ENCODE measurements at places on chromosomes 16 and 17.

- DNase-seq: no peak
- H3K4me1 ChIP-seq: peaks cover 7% of the 10 kb centered on the region
- H3K27me3 ChIP-seq: no peaks in the 10 kb centered on the region
- no peak overlapping the region for H3K27ac ChIP-seq
- no peak overlapping the region for H3K4me3 ChIP-seq
- peaks cover 32% of the 10 kb centered on the region for H3K36me3 ChIP-seq
Measured at GRCh38 chr17:67090341-67090740, 46.0 kb downstream of the CACNG1 start.

DNA sequence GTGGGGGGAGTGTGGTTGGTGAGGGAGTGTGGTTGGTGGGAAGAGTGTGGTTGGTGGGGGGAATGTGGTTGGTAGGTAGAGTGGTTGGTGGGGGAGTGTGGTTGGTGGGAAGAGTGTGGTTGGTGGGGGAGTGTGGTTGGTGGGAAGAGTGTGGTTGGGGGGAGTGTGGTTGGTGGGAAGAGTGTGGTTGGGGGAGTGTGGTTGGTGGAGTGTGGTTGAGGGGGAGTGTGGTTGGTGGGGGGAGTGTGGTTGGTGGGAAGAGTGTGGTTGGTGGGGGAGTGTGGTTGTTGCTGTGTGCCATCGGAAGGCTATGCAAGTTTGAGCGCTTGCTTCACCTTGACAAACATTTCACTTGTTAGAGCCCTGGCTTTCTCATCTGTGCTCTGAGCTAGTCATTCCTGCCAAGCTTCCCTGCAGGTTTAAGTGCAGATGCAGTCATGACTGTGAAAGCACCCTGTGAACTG, 20.1 kb downstream of the MINK1 start:
- H3K36me3 ChIP-seq: peaks cover 19% of the 10 kb centered on the region
- H3K4me1 ChIP-seq: peaks cover 28% of the 10 kb centered on the region
- H3K27me3 ChIP-seq: no peaks in the 10 kb centered on the region
- H3K4me3 ChIP-seq: no peak overlapping the region
- DNase-seq: no peak

DNA sequence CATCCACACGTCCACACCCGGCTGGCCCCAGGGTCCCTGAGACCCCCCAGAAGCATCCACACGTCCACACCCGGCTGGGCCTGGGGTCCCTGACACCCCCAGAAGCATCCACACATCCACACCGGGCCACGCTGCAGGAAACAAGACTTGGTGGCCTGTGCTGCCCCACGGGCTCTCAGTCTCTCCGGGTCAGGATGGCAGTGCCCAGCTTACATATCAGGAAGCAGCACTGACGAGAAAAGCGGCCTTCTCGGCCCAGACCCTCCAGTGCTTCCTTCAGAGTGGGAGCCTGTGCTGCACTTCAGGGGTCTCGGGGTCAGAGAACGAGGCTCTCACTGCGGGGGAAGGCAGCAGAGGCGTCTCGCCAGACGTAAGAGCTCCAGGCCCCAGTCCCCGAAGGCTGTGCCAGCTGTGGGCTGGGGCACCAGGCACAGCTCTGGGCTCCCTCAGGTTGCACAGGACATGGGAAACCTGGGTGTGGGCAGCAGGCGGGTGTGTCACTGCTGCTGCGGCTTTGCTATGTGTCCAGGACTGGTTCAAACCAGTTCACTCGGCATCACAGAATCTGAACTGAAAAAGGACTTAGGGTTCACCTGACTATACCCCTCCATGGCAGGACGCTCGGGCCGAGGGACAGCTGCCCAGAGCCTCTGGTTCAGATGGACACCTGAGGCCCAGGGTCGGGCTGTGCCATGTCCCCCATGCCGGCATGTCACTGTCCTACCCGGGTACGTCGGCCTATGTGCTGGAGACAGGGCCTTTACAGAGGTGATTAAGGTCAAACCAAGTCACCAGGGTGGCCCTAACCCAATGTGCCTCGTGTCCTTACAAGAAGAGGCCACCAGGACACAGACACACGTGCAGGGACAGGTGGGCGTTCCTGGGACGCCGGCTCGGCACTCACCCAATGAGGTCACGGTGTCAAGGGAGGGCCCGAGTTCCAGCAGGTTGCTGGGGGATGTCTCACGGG, 40.2 kb upstream of the CHMP6 start:
- no peak for DNase-seq
- no peak overlapping the region for H3K27ac ChIP-seq
- no peaks in the 10 kb centered on the region for H3K4me1 ChIP-seq

GRCh38 chr17:81481073-81481799, 31.4 kb downstream of the ACTG1 start:
- H3K36me3 ChIP-seq: no peaks in the 10 kb centered on the region
- H3K27ac ChIP-seq: peak overlapping the region; percentile 35
- H3K27me3 ChIP-seq: peaks cover 23% of the 10 kb centered on the region

DNA sequence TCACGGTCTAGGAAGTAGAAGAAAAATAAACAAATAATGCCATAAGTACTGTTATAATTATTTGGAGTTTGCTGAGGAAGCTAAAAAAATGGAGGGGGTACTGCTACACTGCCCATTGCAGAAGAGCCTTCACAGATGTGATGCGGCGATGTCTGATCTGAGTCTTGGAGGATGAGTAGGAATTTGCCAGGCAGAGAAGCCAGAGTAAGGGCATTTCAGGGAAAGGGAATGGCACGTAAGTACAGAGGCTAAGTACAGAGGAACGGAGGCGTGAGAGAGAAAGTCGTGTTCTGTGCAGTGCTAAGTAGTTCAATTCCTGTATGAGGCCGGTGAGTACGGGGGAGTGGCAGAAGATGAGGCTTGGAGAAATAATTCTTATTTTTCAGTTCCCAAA, 741 bp upstream of the GRB2 start:
- no peak for DNase-seq
- H3K4me3 ChIP-seq: peak overlapping the region; percentile 98
- peak overlapping the region; percentile 95 for H3K27ac ChIP-seq
- H3K36me3 ChIP-seq: peaks cover 2% of the 10 kb centered on the region
- no peaks in the 10 kb centered on the region for H3K27me3 ChIP-seq

GRCh38 chr17:81715872-81716673, 4.0 kb downstream of the SLC25A10 start:
- H3K36me3 ChIP-seq: no peaks in the 10 kb centered on the region
- H3K4me1 ChIP-seq: peaks cover 4% of the 10 kb centered on the region
- no peak overlapping the region for H3K4me3 ChIP-seq
- H3K27me3 ChIP-seq: no peaks in the 10 kb centered on the region
- no peak for DNase-seq

GRCh38 chr17:49132699-49133364, at the start of gene B4GALNT2:
Gene B4GALNT2, plus strand, starts transcription at chr17:49132769. Its CDS starts 24 bp downstream, at chr17:49132793.
- H3K36me3 ChIP-seq: peaks cover 2% of the 10 kb centered on the region
- H3K4me1 ChIP-seq: peaks cover 4% of the 10 kb centered on the region
- peak within 1 kb of the TSS; percentile 42 for H3K4me3 ChIP-seq

GRCh38 chr16:2798723-2799204, 494 bp downstream of the PRSS41 start:
- DNase-seq: no peak
- no peak overlapping the region for H3K27ac ChIP-seq
- no peak overlapping the region for H3K4me3 ChIP-seq

DNA sequence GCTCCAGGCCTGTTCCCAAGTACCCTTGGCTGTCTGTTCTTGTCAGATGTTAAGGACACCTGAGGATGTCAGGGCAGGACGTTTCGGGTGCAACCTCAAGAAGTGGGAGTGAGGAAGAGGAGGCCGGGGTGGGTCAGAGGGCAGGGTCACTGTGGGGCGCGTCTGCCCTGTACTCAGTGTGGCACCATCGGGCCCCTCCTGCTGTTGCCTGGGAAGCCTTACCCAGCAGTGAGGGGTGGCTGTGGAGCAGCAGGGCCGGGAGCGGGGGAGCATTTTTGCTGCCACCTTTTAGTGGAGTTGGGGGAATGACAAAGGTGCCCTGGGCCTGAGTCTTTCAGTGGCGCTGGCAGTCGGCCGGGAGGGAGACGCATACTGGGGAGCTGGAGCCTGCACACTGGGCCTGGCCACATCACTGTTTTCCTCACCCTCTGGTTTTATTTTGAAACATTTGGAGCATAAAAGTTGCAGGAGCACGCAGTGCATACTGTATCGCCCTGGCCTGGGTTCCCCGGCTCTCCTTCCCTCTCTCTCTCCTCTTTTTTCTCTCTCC, 11.1 kb upstream of the FLYWCH1 start:
- no peaks in the 10 kb centered on the region for H3K27me3 ChIP-seq
- no peak overlapping the region for H3K27ac ChIP-seq
- no peak for DNase-seq

- H3K27ac ChIP-seq: no peak overlapping the region
- H3K4me1 ChIP-seq: no peaks in the 10 kb centered on the region
- no peaks in the 10 kb centered on the region for H3K36me3 ChIP-seq
Measured at GRCh38 chr16:79691007-79691406, 90.5 kb upstream of the MAF start.

DNA sequence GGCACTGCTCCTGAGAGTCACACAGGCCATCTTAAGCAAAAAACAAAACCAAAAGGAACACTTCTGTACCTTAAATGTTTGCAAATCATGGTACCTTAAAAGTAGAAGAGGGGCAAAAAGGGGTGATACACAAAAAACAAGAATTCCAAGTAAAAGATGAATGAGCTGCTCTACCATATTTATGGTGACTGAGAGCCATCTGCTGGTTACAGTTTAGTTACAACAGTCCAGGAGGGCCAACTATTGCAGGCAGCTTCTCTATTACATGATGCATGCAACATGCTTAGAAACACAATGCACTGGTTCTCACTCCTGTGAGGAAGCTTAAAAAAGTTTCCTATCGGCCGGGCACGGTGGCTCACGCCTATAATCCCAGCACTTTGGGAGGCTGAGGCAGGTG, 53.5 kb downstream of the STX8 start:
- no peak overlapping the region for H3K4me3 ChIP-seq
- peaks cover 8% of the 10 kb centered on the region for H3K4me1 ChIP-seq
- H3K36me3 ChIP-seq: peaks cover 13% of the 10 kb centered on the region

DNA sequence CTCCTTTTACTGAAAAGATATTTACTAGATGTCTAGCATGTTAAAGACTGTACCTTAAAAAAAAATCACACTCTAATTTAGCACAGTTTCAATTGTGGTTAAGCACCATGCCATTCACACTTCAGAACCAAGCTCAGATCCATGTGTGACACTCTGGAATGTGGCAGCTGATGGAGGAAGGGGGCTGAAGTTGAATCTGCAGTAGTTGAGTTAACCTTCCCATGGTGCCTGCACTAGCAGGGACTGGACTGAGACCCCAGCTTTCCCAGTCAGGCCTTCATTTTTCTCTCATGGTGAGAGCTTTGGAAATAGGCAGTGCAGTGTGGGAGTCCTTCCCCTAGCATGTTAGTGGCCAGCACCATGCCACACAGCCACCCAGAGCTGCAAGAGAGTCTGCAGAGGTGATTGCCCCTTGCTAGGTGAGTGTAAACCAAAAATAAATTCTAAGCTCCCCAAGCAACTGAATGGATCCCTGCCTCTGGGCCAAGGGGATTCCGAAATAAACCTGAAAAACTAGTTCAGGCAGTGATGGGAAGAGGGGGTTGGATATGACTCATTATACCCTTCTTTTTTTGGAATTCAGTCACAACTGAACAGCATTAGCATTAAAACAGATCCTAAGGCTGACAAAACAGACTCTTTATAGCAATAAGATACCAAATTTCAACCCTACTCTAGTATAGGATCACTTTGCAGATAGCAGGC, 208.5 kb downstream of the WWOX start:
- peaks cover 6% of the 10 kb centered on the region for H3K36me3 ChIP-seq
- no peak overlapping the region for H3K4me3 ChIP-seq
- H3K27ac ChIP-seq: no peak overlapping the region
- DNase-seq: no peak
- H3K4me1 ChIP-seq: no peaks in the 10 kb centered on the region

- H3K36me3 ChIP-seq: no peaks in the 10 kb centered on the region
- no peak overlapping the region for H3K27ac ChIP-seq
- H3K27me3 ChIP-seq: peaks cover 4% of the 10 kb centered on the region
- DNase-seq: no peak
- H3K4me3 ChIP-seq: no peak overlapping the region
Measured at GRCh38 chr17:66541461-66542128, 239.2 kb downstream of the PRKCA start.

GRCh38 chr17:15124264-15124595, 140.9 kb downstream of the PMP22 start:
- no peak overlapping the region for H3K27ac ChIP-seq
- H3K36me3 ChIP-seq: no peaks in the 10 kb centered on the region
- H3K4me1 ChIP-seq: no peaks in the 10 kb centered on the region
- H3K27me3 ChIP-seq: peaks cover 5% of the 10 kb centered on the region
- H3K4me3 ChIP-seq: no peak overlapping the region

DNA sequence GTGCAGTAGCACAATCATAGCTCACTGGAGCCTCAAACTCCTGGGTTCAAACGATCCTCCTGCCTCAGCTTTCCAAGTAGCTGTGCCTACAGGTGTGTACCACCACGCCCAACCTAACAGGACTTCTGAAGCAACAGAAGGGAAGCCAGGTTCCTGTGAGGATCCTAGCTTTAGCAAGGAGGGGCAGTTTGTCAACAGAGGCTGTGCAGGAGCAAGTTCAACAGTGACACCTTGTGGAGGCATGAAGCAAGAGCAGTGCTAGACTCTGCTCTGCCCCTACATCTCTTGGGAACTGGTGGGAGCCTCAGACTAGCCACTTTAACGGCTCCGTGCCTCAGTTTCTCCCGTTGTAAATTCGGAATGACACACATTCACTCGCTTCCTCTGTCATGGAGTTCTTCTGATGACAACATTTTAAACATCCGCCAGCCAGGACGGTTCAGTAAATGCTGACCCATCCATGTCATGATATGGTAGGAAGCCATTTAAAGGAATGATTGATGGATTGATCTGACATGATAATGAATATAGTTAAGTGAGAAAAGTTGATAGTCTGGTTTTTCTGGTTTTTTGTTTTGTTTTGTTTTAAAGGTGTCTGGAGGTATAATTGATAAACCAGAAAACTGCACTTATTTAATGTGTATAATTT, 218.7 kb downstream of the MRTFB start:
- no peaks in the 10 kb centered on the region for H3K27me3 ChIP-seq
- no peak overlapping the region for H3K27ac ChIP-seq
- peaks cover 2% of the 10 kb centered on the region for H3K36me3 ChIP-seq

DNA sequence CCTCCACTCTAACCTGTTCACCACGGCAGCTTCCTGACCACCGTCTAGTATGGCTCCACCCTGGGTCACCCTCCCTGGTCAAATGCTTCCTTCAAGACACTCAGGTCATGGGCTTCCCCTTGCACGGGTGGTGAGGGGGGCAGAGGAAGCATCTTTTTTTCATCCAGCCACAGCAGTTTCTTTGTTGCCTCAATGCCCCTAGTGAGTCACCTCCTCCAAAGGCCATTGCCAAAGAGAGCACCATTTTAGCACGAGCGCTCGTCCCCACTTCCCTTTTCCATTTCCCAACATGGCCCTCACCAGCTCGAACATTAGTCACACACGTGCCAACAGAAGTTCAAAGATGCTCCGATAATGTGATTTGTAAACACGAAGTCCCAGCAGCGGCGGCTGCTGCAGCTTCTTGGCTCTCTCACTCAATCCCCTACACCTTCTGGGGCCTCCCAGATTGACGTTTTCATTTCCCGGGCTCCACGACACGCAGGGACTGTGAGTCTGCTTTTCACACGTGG, 134.6 kb downstream of the GAS7 start:
- no peak for DNase-seq
- peak overlapping the region; percentile 54 for H3K27ac ChIP-seq
- H3K4me1 ChIP-seq: peaks cover 21% of the 10 kb centered on the region
- H3K36me3 ChIP-seq: no peaks in the 10 kb centered on the region
- peaks cover 4% of the 10 kb centered on the region for H3K27me3 ChIP-seq

GRCh38 chr17:57257895-57258851, 1.9 kb downstream of the MSI2 start:
- H3K27me3 ChIP-seq: no peaks in the 10 kb centered on the region
- H3K27ac ChIP-seq: peak overlapping the region; percentile 96
- peaks cover 33% of the 10 kb centered on the region for H3K4me1 ChIP-seq
- H3K4me3 ChIP-seq: peak overlapping the region; percentile 96

GRCh38 chr16:67115639-67116038, 5.9 kb downstream of the PHAF1 start:
- H3K4me3 ChIP-seq: no peak overlapping the region
- no peak overlapping the region for H3K27ac ChIP-seq
- peaks cover 17% of the 10 kb centered on the region for H3K4me1 ChIP-seq
